ENCODE measurements at places on chromosomes 2 and 18.
A peak's percentile ranks its signal among the peaks of the same experiment; 100 is the strongest.

GRCh38 chr2:135299165-135299564 lies 231.9 kb downstream of the ZRANB3 start:
- DNase-seq: no peak

DNA sequence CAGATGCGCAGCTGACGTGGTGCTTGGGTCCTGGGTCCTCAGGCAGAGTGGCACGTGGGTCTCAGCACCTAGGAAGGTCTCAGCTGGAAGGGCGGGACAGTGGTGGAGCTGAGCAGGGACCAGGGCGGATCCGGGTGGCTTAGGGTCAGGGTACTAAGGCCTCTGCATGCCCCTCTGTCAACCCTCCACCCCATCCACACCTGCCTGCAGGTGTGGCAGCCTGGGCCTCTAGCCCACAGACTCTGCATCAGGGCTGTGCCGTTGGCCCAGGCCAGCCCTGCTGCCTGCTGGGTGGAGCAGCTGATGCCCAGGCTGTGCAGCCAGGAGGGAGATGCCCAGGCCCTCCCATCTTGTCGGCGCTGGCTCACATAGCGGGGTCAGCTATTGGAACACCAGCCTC lies 24.6 kb upstream of the OTOS start:
- no peak for DNase-seq

DNA sequence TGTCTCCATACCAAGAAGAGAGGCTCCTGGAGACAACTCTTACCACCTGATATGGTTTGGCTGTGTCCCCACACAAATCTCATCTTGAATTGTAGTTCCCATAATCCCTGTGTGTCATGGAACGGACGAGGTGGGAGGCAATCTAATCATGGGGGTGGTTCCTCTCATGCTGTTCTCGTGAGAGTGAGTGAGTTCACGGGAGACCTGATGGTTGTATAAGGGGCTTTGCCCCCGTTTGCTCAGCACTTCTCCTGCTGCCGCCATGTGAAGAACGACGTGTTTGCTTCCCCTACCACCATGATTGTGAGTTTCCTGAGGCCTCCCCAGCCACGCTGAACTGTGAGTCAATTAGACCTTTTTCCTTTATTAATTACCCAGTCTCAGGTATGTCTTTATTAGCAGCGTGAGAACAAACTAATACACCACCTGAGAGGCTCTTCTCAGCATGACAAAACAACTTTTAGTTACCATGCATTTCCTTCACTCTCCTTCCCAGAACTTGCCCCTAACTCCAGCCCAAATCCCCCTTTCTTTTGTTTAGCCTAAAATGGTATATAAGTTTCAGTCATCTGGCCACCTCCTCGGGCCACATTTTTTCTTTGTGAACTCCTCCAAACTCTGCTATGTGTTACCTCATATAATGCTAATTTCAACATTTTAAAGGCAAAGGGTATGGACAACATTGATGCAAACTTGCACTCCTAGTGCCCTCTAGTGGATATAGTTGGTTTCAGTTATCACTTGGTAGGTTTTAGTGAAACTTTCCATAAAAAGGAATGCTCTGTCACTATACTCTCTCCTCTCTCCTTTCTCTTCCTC lies 58.6 kb upstream of the SLC25A52 start:
- DNase-seq: no peak

DNA sequence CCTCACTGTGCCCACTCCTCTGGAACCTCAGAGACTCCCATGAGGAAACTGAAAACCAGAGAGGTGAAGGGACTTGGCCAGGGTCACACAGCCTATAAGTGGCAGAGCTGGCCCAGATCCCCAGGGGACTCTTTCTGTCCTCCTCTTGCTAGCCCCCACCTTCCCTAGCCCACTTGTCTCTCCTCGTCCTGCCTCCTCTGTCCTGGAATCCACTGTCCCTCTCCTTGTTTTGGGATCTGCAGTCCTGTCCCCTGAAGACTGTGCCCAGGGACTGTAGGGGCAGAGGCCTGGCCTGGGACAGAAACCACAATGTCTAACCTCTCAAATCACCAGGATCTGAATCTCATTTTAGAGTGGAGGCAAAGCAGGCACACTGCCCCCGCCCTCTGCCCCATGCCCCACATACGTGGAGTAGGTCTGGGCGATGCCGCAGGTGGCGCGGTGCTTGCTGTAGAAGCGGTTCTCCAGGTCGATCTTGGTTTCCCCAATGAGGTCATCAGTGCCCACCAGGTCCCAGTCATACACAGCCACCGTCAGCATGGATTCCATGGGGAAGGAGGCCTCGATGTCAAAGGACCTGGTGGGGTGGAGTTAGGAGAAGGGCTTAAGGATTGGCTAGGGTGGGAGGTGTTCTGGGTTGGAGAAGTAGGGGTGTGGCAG lies 12.5 kb downstream of the OTOF start:
- DNase-seq: no peak

DNA sequence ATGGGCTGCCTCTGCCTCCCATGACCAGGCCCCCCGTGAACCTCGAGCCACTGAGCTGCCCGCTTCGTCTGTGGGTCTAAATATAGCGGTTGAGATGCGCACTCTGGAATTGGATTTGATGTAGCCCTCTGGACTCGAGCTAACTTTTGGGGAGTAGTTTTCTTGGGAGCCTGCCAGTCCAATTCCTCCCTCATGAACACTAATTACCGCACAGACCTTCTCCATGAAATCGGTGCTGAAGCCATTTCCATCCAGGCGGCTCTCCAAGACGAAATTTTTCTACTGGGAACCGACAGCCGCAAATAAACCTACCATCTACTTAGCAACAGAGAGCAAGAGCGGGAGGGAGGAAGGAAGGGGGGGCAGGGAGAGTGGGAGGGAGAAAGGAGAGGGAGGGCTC lies 63.6 kb downstream of the CELF4 start:
- no peak for DNase-seq

DNA sequence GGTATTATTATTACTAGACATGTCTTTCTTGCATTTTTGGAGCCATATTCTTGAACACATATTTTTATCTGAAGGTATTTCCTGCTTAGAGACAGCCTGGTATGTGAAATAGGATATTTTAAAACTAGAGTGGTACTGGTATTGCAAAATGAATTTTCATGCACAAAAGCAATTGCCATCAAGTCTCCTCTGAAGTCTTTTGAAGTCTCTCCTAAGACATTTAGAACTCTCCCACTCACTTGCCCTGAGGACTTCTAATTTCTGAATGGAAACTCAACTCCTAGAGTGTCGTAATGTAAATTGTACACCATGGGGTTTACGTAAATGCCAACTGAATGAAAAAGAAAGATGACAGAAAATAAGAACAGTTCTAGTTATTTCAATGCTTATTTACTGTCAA lies 967.0 kb downstream of the DCDC2C start:
- DNase-seq: no peak

DNA sequence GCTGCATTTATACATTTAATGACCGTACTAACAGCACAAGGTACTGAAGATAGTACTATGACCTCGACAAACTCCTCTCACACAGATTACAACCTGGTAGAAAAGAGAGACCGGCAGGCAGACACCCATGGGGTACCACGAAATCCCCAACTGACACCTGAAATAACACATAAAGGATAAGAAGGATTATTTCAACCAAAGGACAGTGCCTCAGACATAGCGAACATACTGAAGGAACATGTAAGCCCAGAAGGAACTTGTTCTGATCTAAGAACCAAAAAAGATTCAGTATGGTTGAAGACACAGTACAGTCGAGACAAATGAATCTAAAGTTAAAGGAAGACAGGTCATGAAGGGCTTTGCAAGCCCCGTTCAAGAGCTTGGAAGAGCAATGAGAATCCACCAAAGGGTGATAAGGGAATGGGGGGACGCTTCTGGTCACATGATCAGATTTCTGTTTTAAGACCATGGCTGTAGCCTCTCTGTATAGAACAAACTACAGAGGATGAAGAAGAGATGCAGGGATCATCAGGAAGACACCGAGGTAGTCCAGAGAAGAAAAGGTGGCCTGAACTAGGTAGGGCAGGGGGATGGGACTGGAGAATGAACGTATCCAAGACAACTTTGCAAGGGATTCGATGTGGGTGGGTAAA lies 902 bp downstream of the MCFD2 start:
- DNase-seq: no peak

GRCh38 chr2:15189216-15189615 lies 371.9 kb downstream of the NBAS start:
- DNase-seq: no peak

- DNase-seq: no peak
Observed at GRCh38 chr2:237806334-237806733, 7.8 kb downstream of the RBM44 start.

GRCh38 chr18:45379903-45380302 lies 235.4 kb upstream of the SLC14A2 start:
- no peak for DNase-seq

- DNase-seq: no peak
Observed at GRCh38 chr2:95007031-95007609, 18.4 kb upstream of the MAL start.

GRCh38 chr18:14089781-14090180 lies 42.5 kb downstream of the ZNF519 start:
- no peak for DNase-seq

DNA sequence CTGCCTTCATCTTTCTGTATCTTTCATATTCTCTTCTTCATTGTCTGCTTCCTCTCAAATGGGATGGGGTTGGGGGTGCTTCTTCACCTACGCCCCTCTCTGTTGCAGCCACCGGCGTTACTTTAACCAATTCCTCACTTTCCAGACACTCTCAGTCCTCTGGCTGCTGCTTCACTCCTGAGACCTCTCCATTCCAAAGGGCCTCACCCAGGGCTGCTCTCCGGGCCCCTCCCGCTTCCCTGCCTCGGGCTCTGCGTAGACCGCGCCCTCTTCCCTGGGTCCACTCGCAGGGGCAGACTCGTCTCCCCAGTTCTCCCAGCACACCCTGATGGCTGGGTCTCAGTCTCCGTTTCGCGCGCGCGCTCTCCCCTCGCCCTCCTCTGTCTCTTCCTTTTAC lies 926 bp downstream of the SERPINB8 start:
- DNase-seq: no peak

GRCh38 chr2:148965623-148966437 lies 72.7 kb upstream of the LYPD6B start:
- DNase-seq: no peak

DNA sequence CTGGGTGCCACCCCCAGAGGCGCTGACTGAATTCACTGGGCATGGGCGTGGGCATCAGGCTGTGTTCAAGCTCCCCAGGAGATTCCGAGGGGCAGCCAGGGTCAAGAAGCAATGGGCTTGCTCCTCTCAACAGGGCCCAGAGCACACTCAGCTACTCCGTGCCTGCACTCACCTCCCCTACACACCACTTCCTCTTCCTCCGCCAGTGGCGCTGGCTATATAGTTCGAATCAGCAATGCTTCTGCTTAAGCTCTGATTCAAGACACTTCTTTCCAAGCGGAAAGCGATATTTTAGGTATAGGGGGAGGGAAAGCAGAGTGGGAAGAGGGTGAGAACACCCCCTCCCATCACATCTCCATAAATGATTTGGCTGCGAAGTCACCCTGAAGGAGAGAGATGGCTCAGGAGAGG lies 42.1 kb downstream of the CRACDL start:
- DNase-seq: no peak

- no peak for DNase-seq
Observed at GRCh38 chr2:127479866-127480743, 46.2 kb downstream of the IWS1 start.

DNA sequence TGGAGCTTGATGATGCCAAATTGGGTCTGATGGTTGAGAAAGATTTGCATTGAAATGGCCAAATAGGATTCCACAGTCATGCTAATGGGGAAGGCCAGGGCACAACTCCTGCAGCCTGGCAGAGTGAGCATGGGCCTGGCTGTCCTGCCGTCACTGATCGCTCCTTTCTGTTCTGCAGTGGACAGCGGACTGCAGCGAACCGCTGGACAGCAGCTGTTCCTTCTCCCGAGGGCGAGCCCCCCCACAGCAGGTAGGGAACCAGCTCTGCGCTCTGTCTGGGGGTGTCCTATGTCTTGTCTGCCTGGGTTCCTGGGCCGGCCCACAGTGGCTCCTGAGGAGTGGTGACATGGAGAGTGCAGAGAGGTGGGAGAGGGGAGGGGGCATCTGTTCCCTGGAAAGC lies 97.6 kb downstream of the CTIF start:
- DNase-seq: no peak

DNA sequence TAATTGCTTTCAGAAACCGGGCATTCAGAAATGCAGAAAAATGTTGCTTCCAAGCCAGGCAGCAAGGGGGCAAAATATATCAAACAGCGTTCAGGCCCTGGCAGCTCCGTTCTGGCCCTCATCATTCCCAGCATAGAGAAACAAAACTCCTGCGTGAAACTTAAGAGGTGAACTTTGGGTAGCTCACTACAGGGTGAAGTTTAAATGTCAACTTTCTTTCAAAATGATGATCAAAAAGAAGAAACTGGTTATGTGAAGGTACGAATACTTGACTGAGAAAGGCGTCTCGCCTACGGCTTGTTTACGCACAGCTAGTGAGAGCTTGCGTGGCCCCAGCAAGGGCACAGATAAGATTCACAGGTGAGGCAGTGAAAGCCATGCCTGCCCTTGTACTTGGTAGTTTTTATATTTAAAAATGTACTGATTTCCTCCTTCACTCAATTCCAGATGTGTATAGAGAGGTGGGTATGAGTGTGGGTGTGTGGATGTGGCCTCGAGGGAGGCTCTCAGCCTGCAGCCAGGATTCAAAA lies 127.5 kb downstream of the NFATC1 start:
- peak; percentile 54 for DNase-seq

- DNase-seq: peak; percentile 28
Observed at GRCh38 chr2:460861-461260, 173.0 kb upstream of the ALKAL2 start.

DNA sequence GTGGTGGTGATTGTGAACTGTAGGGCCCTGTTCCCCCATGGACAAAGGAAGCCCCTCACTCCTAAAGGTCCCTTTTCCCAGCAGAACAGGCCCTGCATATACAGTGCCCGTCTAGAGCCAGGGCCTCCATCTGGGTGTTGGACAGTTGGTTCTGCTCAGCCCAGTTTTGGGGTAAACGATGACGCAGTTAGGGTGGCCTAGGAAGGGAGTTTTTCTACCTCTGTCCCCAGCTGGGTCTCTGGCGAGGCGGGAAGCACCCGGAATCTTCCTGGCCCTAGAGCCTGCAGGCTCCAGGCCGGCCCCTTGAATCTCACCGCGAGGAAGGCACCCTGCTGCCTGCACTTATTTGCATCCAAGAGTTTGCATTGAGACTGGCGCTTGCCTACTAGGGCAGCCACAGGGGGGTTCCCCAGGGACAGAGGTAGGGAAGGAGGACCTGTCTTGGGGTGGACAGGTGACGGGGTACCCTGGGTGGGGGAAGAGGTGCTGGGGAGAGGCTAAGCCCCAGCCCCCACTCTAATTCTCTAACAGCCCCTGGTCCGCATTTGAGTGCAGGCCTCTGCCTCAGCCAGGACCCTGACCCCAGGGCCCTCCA lies 529 bp upstream of the MTA3 start:
- peak; percentile 12 for DNase-seq

- DNase-seq: no peak
Observed at GRCh38 chr2:132975193-132976105, 305.4 kb upstream of the LYPD1 start.

GRCh38 chr18:77110936-77111335 lies 21.6 kb downstream of the MBP start:
- no peak for DNase-seq

DNA sequence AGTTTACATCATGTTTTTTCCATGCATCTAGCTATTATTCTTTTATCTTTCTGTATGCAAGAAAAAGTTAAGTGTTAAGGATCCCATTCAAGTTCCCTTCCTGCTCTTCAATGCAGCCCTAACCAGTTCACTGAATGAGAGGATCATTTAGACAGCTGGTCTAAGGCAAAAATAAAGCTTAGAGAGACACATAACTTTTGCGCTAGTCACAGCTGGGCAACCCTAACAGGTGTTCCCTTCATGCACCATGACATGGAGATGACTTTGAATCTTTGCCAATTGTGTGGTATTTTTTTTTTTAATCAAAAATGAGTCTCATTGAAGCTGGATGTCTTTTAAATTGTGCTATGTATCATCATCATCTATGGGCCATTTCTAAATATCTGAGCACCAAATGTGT lies 393.8 kb upstream of the CYRIA start:
- DNase-seq: no peak
